ENCODE measurements at places on chromosomes 1 and 21.
A peak's percentile ranks its signal among the peaks of the same experiment; 100 is the strongest.

DNA sequence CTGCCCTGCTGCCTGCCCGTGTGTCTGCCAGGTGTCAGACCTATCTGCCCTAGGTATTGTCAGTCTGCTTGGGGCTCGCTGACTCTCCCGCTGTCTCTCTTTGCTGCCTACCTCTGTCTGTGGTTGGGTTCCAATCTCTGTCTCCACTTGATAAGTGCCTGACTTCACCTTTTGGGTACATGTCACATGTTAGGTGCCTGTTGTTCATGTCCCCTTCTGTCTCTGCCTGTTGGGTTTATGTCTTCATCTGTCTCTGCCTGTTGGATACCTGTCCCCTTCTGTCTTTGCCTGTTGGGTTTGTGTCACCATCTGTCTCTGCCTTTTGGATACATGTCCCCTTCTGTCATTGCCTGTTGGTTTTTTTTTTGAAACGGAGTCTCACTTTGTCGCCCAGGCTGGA, 14.6 kb downstream of the RPS6KA1 start:
- no peak for DNase-seq

- DNase-seq = no peak
These were observed 272.9 kb downstream of the ADGRL2 start for GRCh38 chr1:82073659-82074058.

DNA sequence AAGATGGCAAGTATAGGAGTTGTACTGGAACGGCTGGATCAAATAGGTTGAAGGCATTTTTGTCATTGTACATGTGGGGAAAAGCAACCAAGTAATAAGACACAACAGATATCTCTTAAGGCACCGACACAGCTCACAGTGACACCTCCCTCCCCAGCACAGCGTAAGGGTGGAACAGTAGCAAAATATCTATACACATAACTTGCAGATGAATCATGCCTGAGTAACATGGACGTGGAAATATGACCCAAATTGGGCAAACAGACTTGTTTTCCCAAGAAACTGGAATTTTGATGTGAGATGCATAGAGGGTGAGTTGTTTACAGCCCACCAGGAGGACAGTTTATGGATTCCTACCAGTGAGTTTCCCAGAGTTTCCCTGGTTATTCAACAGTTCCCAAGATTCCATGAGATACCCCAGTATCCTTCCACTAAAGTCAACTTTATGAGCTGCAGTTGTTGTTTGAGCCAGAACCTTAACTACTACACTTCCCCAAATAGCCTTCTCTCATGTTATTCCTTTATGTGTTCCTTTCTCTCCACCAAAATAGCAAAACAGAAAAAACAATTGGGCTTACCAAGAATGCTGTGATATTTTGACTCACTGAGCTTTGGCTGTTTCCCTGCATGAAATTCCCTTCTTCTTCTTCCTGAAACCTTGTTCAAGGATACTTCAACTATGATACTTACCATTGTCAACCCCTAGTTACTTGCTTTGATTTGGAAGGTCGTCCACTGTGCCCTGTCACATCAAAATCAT, 7.1 kb upstream of the DR1 start:
- DNase-seq = no peak

GRCh38 chr1:44631647-44632539, 42.4 kb downstream of the TMEM53 start:
- peak; percentile 88 for DNase-seq

DNA sequence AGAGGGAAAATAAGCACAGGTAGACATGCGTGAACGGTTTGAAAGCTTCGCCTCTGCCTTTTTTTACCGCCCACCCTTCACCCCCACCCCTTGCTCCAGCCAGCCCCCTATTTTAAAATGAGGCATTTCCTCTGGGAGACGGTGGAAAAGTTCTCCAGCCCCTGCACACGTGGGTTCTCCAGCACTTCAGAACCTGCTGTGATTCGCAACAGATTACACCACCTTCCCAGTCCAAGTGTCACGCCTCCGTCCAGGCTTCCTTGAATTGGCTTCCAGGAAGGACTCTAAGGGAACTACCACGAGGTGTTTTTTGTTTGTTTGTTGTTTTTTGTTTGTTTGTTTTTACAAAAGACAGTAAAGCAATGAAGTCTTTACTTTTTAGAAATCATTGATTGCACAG, 2.6 kb downstream of the LRRC7 start:
- DNase-seq = no peak

DNA sequence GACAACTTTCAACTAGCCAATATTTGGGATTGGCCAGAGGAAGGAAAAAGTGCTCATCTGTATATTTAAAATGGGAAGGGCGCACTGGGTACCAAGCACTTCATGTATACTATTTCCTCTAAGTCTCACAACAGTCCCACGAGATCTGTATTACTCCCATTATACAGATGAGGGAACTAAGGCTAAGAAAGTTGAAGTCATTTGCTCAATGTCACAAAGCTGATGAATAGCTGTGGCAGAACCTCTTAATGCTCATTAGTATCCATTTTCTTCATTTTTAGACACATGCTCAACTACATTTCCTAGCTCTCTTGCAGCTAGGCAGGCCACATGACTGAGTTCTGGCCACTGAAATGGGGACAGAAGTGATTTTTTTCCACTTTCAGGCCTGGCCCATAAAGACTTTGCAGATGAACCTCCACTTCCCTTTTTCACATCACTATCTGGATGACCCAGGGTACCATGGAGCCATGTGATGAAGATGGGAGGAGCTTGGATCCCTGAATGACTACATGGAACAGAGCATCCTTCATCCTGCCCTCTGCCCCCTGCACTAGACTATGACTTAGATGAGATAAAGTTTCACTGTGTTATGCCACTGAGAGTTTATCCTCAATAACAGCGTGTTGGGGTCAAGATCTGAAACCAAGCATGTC, 31.8 kb downstream of the ATF3 start:
- no peak for DNase-seq

DNA sequence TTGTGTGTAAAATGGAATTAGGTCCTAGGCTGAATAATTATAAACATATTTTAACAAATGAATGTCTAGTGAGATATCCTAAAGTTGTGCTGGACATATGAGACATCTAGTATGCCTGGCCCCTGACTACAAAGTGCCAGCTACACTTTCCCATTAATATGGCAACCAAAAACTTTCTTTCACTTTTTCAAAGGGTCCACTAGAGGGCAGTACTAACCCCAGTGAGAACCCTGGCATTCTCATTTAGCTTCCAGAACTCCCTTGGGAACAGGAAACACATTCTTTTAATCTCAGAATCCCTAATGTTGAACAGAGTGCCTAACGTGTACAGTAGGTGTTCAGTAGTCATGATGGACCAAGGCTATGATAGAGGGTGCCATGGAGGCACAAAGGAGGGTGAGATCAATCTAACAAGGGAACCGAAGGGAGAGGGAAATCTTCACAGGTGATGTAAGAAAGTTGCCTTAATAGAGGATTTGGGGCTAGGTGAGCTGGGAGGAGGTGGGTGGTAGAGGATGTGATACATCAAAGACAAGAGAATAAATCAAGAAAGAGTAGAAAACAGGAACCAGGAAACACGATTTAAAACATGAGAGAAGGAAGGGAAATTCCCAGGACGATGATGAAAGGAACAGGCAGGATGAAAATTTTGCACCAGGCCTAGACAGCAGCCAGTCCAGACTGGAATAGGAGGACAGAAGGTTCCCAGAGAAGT, 41.6 kb downstream of the NSL1 start:
- DNase-seq = peak; percentile 72
